ENCODE measurements at places on chromosomes 7 and 10. TPM values are rescaled to one million over a fixed set of nuclear protein-coding genes. Genes with fewer than 3 reads are reported as not detected.

Gene IDI2
- not detected for total RNA-seq

Gene DOCK1
- total RNA-seq = 0.20 TPM

Gene MRPL43
- 40.2 TPM for total RNA-seq

Gene PTF1A
- total RNA-seq = not detected

Gene GIMAP5
- 37.4 TPM for total RNA-seq

Gene PIP
- total RNA-seq = not detected

Gene ARHGAP22
- total RNA-seq = 0.42 TPM

DNA sequence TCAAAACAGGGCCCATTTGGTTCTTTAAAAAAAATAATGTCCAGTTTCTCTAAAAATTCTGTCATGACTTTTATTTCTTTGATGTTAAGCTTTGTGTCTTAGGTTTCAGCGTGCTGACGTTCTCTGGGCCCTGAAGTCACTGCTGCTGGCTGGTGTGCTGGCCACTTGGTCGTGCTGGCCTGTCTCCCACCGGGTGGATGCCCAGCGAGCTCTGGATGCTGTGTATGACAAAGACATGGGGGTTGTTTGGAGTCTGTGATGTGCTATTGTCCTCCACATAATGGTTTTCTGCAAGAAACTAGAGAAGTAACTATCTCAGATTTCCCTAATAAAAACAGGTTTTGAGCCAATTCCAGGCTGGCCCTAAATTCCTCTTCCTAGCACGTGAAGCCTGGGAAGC is 9.5 kb upstream of the IDI2 start:
- H3K36me3 ChIP-seq = peaks cover 12% of the 10 kb centered on the region
- no peak overlapping the region for H3K4me3 ChIP-seq
- H3K27me3 ChIP-seq = no peaks in the 10 kb centered on the region
- no peak for DNase-seq

DNA sequence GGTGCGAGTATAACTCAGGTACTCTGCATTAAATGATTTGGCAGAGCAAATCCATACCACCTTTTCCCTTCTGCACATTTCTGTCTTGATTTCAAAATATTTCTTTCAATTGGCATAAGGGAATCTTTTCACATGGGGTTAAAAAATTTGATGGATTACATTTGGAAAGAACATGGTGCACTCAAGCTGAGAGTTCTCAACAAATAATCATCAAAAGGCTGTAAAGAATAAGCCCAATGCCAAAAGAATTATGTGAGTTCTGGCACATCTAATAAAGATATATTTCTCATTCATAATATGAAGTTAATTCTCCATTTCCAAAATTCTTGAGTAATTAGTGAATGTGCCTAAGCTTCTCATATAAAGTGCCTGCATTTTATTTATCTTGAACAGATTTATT is 223.1 kb downstream of the GPR37 start:
- H3K27ac ChIP-seq = no peak overlapping the region
- H3K36me3 ChIP-seq = no peaks in the 10 kb centered on the region
- H3K4me1 ChIP-seq = no peaks in the 10 kb centered on the region
- H3K4me3 ChIP-seq = no peak overlapping the region
- no peak for DNase-seq
- H3K27me3 ChIP-seq = no peaks in the 10 kb centered on the region

GRCh38 chr7:3404501-3404900 is 103.4 kb downstream of the SDK1 start:
- DNase-seq = no peak
- H3K36me3 ChIP-seq = no peaks in the 10 kb centered on the region
- H3K4me3 ChIP-seq = no peak overlapping the region
- no peak overlapping the region for H3K27ac ChIP-seq
- peaks cover 8% of the 10 kb centered on the region for H3K27me3 ChIP-seq

- H3K36me3 ChIP-seq = no peaks in the 10 kb centered on the region
- DNase-seq = no peak
Measured at GRCh38 chr7:151954866-151955820, 1.1 kb upstream of the GALNTL5 start.

GRCh38 chr10:131006458-131007256 is 304.9 kb downstream of the TCERG1L start:
- H3K4me3 ChIP-seq = no peak overlapping the region
- DNase-seq = no peak
- H3K4me1 ChIP-seq = no peaks in the 10 kb centered on the region

DNA sequence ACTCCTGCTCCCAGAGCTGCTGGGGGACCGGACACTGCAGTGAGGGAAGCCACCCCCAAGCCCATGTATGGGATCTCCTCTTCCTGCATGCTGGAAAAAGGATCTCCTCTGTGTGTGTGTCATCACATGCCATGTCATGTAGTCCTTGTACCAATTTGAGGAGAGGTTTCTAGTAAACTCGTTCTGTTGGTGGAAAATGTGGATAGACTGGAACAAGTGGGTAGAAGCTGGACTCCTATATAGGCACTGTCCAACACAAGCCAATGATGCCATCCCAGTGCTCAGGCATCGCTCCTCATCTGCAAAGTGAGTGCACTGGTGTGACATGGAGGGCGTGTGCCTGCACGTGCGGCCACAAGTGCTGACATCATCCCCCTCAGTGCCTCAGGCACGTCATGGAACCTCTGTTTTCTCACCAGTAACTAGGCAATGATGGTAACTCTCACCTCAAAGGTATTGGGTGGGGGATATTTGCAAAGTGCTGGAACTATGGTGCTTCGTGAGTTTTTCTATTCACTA is 19.3 kb downstream of the MYO1G start:
- H3K27me3 ChIP-seq = no peaks in the 10 kb centered on the region
- H3K4me3 ChIP-seq = no peak overlapping the region
- H3K27ac ChIP-seq = peak overlapping the region; percentile 78
- peak; percentile 55 for DNase-seq
- H3K4me1 ChIP-seq = peaks cover 13% of the 10 kb centered on the region

GRCh38 chr10:132892004-132892403 is 50.4 kb downstream of the CFAP46 start:
- DNase-seq = no peak
- no peak overlapping the region for H3K27ac ChIP-seq
- no peaks in the 10 kb centered on the region for H3K36me3 ChIP-seq
- peaks cover 2% of the 10 kb centered on the region for H3K27me3 ChIP-seq
- H3K4me3 ChIP-seq = no peak overlapping the region
- H3K4me1 ChIP-seq = no peaks in the 10 kb centered on the region

DNA sequence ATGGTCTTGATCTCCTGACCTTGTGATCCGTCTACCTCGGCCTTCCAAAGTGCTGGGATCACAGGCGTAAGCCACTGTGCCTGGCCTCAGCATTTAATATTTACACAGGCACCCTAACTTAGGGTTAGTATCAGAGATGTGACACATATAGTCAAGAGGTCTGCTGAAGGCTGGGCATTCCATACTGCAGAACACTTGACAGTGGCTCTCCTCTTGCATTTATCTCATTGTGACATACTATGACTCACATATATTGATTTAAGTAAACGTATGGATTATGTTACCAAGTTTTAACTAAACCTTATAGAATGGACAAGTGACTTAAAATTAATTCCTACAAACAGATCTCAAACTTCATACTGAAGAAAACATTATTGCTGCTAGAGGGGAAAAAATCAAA is 36.6 kb downstream of the BRAF start:
- no peak for DNase-seq
- no peaks in the 10 kb centered on the region for H3K36me3 ChIP-seq
- no peaks in the 10 kb centered on the region for H3K4me1 ChIP-seq
- H3K27ac ChIP-seq = no peak overlapping the region
- H3K27me3 ChIP-seq = no peaks in the 10 kb centered on the region
- H3K4me3 ChIP-seq = no peak overlapping the region

- H3K36me3 ChIP-seq = no peaks in the 10 kb centered on the region
- H3K27me3 ChIP-seq = peaks cover 5% of the 10 kb centered on the region
- no peak for DNase-seq
- no peak overlapping the region for H3K27ac ChIP-seq
Measured at GRCh38 chr7:77409005-77409738, 7.0 kb downstream of the GSAP start.

DNA sequence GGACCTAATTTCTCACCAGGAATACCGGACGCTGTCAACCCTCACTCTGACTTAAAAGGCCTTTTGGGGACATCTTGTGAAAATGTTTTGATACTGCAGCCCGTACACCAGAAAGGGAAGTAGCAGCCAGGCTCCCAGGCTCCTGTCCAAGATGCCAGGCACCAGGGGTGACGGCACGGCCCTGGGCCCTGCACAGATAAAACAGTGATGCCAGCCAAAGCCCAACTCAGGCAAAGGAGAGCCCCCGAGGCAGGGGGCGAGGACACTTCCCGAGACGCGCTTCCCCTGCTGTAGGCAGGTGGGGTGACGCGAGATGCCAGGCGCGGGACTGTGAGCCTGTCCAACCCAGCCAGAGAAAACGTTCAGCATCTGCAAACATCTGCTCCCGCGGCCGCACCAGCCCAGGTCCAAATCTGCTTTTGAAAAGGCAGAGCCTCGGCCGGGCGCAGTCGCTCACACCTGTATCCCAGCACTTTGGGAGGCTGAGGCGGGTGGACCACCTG is 15.7 kb downstream of the ZFAND2A start:
- H3K36me3 ChIP-seq = no peaks in the 10 kb centered on the region
- no peak overlapping the region for H3K4me3 ChIP-seq
- H3K27me3 ChIP-seq = no peaks in the 10 kb centered on the region
- no peak overlapping the region for H3K27ac ChIP-seq
- H3K4me1 ChIP-seq = no peaks in the 10 kb centered on the region

DNA sequence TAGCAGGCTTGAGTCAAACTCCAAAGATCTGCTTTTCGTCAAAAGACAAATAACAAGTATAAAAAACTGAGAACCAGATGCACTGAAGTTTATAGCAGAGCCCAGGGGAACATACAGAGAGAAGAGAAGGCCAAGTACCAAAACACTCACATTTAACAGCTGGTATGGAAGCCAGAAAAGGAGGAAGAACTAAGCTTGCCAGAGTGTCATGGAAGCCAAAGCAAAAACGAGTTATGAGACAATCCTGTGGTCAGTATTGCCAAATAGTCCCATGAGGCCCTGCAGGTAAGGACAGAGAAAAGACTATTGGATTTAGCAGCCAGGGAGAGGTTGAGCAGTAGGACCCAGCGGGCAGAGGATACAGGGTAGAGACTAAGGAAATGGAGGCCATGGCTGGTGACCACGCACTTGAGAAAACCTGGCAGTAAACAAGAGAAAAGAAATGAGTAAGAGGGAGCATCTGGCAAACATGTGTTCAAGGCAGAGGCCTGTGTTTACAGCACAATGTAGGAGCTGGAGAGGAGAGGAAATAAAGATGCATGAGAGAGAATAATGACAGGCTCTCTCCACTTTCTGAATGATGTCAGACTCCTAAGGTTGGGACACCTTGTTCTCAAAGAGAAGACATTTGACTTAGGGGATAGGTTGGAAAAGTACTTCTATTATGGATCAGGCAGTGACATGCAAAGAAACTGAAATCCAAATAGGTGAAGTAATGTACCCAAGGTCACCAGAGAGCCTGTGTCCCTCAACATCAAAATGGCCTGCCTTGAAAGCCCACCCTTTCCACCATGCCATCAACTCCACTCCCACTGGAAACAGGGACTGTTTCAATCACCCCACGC is 9.1 kb downstream of the CREB3L2 start:
- H3K27ac ChIP-seq = no peak overlapping the region
- no peaks in the 10 kb centered on the region for H3K36me3 ChIP-seq
- H3K4me3 ChIP-seq = peak overlapping the region; percentile 21
- no peaks in the 10 kb centered on the region for H3K27me3 ChIP-seq
- peak; percentile 47 for DNase-seq
- H3K4me1 ChIP-seq = peaks cover 8% of the 10 kb centered on the region

DNA sequence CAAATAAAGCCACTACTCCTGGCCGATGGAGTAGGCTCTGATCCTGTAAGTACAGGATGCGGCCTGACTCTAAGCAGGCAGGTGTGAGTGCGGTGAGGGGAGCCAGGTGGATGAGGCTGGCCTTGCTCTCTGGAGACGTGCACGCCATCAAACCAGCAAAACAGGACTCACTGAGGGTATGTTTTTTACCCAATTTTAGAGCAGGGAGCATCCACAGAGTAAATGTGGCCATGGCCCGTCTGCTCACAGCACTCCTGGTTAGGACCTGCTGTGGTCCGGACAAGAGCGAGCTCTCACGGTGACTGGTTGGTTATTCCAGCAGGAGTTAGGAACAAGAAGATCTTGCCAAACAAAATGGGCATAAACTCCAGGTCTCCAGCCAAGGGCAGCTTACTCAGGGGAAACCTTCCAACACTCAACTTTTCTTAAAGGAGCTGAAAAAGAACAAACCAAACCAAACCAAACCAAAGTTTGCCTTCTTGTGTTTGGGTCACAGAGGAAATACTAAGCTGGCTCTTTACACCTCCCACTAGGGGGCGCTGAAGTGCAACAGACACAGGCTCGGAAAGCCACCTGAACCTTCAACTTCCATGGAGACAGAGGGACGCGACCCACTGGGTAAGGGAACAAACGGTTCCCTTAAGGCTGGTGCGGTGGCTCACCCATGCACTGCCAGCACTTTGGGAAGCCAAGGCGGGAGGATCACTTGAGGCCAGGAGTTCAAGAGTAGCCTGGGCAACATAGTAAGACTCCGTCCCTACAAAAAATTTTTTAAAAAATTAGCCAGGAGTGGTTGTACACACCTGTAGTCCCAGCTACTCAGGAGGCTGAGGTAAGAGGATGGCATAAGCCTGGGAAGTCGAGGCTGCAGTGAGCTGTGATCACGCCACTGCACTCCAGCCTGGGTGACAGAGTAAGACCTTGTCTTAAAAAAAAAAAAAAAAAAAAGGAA is 122.4 kb downstream of the CLEC2L start:
- no peaks in the 10 kb centered on the region for H3K36me3 ChIP-seq
- H3K27ac ChIP-seq = no peak overlapping the region
- H3K4me3 ChIP-seq = no peak overlapping the region
- peaks cover 3% of the 10 kb centered on the region for H3K4me1 ChIP-seq

GRCh38 chr10:92110039-92110794 is 180.7 kb downstream of the CPEB3 start:
- H3K4me3 ChIP-seq = no peak overlapping the region
- no peaks in the 10 kb centered on the region for H3K4me1 ChIP-seq
- DNase-seq = no peak
- no peaks in the 10 kb centered on the region for H3K27me3 ChIP-seq

- H3K4me1 ChIP-seq = no peaks in the 10 kb centered on the region
- DNase-seq = no peak
- no peak overlapping the region for H3K4me3 ChIP-seq
- no peak overlapping the region for H3K27ac ChIP-seq
- no peaks in the 10 kb centered on the region for H3K27me3 ChIP-seq
Measured at GRCh38 chr10:32239769-32240168, 107.2 kb downstream of the EPC1 start.

DNA sequence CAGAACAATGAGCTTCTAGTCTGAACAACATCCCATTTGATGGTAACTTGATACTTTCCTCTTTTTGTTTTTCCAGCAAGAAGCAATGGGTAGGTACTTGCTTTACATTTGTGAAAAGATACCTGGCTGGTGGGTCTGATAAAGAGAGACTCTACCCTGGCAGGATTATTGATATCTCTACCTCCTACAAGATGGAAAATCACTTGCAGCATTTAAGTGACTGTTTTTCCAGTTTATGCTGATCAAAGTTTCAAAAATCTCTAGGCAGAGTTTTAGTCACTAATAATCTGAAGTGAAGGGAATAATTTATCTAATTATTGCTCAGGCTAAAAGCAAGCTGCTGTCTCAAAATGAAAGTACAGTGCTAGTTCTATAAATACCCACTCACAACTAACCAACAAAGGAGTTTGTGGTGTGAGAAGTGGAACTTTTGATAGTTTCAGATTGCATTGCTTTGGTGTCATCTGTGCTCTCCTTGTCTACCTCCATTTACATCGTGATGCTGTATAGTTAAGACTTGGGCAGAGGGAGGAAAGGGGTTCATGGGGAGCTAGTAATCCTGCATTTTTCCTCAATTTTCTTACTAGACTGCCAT is 86.0 kb upstream of the ANKRD1 start:
- no peaks in the 10 kb centered on the region for H3K4me1 ChIP-seq
- H3K36me3 ChIP-seq = no peaks in the 10 kb centered on the region
- no peak overlapping the region for H3K27ac ChIP-seq
- H3K4me3 ChIP-seq = no peak overlapping the region
- no peaks in the 10 kb centered on the region for H3K27me3 ChIP-seq

GRCh38 chr10:62632071-62632809 is 172.3 kb upstream of the ADO start:
- DNase-seq = peak; percentile 80
- H3K4me1 ChIP-seq = peaks cover 22% of the 10 kb centered on the region
